ENCODE measurements at places on chromosomes 13 and 19. TPM values are rescaled to one million over a fixed set of nuclear protein-coding genes. Genes with fewer than 3 reads are reported as not detected.
A peak's percentile ranks its signal among the peaks of the same experiment; 100 is the strongest.

DNA sequence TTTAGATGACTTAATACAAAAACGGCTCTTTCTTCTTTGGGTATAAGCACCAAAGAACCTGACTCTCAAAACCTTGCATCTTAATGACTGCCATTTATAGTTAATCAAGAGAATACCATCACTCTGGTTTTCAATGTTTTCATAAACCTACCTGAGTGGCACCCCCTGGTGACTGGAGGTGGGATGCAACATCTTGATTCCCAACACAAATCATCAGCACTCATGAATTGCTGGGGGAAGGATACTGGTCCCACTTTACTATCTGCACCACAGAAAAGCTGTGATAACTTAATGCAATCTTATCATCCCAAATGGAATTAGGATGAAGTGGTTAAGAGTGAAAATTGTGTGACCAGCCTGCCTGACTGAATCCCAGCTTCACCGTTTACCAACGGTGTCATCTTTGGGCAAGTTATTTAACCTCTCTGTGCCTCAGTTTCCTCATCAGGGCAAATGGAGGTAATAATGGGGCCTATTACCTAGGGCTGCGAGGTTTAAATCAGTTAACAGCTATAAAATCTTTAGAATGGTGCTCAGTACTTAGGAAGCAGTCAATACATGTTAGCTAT is 366.4 kb downstream of the KLF12 start:
- peak overlapping the region; percentile 27 for H3K27ac ChIP-seq
- peak; percentile 16 for DNase-seq
- no peaks in the 10 kb centered on the region for H3K36me3 ChIP-seq

GRCh38 chr19:49557641-49558325 is 22.6 kb downstream of the NOSIP start:
- peak overlapping the region; percentile 37 for H3K27ac ChIP-seq
- no peak for DNase-seq
- peaks cover 98% of the 10 kb centered on the region for H3K4me1 ChIP-seq
- peaks cover 41% of the 10 kb centered on the region for H3K36me3 ChIP-seq
- peak overlapping the region; percentile 32 for H3K4me3 ChIP-seq

- H3K27me3 ChIP-seq = no peaks in the 10 kb centered on the region
- no peaks in the 10 kb centered on the region for H3K36me3 ChIP-seq
- H3K27ac ChIP-seq = no peak overlapping the region
- no peak for DNase-seq
- H3K4me1 ChIP-seq = no peaks in the 10 kb centered on the region
These were observed 83.7 kb downstream of the NALCN start for GRCh38 chr13:101332583-101332982.

GRCh38 chr19:17943274-17944221 is 10.7 kb downstream of the CCDC124 start:
- no peak overlapping the region for H3K4me3 ChIP-seq
- DNase-seq = no peak

DNA sequence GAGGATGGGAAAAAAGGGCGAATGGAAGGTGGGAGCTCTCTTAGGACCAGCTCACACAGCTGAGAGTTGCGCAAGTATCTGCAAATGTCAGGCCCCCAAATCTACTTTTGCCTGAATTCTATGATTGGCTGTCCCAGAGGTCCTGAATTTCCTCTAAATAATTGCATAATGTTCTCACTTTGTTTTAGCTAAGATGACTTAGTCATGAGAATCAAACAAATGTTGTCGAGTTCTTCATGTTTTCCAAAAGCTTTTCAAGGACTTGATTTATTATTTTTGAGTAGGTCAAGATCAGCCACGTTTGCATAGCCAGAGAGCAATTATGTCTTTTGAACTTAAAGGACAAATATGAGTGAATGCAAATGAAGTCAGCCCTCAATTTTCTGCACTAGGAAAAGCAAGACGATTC is 246.6 kb upstream of the MAB21L1 start:
- DNase-seq = no peak
- H3K36me3 ChIP-seq = no peaks in the 10 kb centered on the region
- H3K4me3 ChIP-seq = no peak overlapping the region
- no peaks in the 10 kb centered on the region for H3K27me3 ChIP-seq
- H3K27ac ChIP-seq = no peak overlapping the region
- H3K4me1 ChIP-seq = no peaks in the 10 kb centered on the region

CCNA1 gene
- polyA plus RNA-seq = not detected

- H3K27ac ChIP-seq = no peak overlapping the region
- DNase-seq = no peak
These were observed 1.8 kb downstream of the MAB21L1 start for GRCh38 chr13:35474496-35475211.

SHISA7 gene
- polyA plus RNA-seq = not detected

DNA sequence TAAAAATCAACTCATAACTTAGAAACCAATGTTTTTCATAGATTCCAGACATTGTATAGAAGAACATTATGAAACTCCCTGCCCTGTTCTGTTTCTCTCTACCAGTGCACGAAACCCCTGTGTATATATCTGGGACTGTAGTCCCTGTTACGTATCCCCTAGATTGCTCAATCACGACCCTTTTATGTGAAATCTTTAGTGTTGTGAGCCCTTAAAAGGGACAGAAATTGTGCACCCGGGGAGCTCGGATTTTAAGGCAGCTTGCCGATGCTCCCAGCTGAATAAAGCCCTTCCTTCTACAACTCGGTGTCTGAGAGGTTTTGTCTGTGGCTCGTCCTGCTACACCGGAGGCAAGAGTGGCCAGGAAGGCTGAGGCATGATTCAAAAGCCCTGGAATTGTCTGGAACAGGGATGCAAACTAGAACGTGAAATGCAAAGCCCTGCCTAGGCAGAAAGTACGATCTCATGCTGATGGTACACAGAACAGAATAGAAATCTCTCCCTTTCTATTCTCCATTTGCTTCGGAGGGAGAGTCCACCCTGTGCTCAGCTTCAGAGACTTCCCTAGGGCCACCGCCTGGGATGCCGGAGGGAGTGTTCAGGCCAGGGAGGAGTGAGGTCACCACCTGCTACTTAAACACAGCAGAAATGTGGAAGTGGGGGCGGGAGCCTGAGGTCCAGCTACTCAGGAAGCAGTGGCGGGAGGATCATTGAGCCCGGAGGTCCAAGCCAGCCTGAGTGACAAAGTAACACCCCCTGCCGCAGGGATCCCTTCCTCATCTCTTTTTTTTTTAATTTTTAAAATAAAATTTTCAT is 758 bp upstream of the ZNF888 start:
- H3K27me3 ChIP-seq = no peaks in the 10 kb centered on the region
- H3K4me1 ChIP-seq = peaks cover 14% of the 10 kb centered on the region
- no peak for DNase-seq
- H3K4me3 ChIP-seq = peak overlapping the region; percentile 58
- peak overlapping the region; percentile 61 for H3K27ac ChIP-seq

GRCh38 chr19:41688098-41688497 is at the start of gene CEACAM7:
Gene CEACAM7 (minus strand): TSS chr19:41688270. CDS start chr19:41688165, 105 bp downstream.
- no peaks in the 10 kb centered on the region for H3K4me1 ChIP-seq
- H3K4me3 ChIP-seq = no peak within 1 kb of the TSS
- no peaks in the 10 kb centered on the region for H3K27me3 ChIP-seq
- H3K27ac ChIP-seq = no peak within 1 kb of the TSS
